MV-4-11 (cell line): ENCODE measurements at places on chromosomes 1 and 21.

- no peak for DNase-seq
These were observed 550.5 kb downstream of the PLPP3 start for GRCh38 chr1:56028911-56029310.

DNA sequence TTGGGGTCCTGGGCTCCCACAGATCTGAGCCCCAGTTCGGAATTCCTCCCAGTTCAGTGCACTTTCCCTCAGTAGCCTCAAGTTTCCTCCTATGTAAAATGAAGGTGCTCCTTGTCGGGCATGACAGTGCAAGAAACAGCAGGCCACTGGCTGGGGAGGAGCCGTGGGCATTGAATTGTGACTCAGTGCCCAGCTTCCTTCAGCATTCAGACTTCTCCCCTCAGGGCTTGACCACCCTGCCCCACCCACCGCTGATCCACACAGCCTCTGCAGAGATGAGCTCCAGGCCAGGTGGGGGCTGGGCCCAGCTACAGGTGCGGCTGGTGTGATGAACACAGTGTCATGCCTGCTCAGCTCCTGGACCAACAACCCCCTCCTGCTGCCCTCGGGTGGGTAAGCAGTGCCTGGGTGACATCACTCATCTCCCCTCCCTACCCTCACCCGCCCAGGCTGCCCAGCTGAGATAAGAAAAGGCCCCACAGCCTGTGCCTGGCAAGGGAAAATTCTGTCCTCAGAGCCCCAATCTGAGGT lies 4.9 kb downstream of the MOB3C start:
- DNase-seq = no peak

GRCh38 chr1:246139745-246140182 lies 367.3 kb downstream of the SMYD3 start:
- DNase-seq = no peak

DNA sequence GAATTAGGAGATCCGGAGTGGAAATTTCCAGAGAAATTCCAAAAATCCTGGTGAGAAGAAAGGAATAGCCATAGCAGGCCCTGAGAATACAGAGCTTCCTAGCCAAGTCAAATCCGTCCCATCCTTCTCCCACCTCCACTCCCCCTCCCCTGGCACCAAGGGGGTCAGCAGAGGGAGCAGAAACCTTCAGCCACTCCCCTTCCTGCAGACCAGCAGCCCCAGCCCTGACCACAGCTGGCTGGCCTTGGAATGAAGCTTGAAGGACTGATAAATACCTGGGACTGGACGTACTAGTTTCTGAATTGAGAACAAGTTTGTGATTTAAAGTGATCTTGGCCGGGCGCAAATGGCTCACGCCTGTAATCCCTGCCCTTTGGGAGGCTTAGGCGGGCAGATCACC lies 13.8 kb upstream of the RIPPLY3 start:
- DNase-seq = no peak

GRCh38 chr1:41914516-41914915 lies 4.2 kb downstream of the HIVEP3 start:
- DNase-seq = no peak

GRCh38 chr1:217336724-217337123 lies 294.2 kb downstream of the GPATCH2 start:
- no peak for DNase-seq

GRCh38 chr1:159849626-159850366 lies 12.7 kb downstream of the VSIG8 start:
- DNase-seq = no peak

- DNase-seq = peak; percentile 61
These were observed 131.0 kb upstream of the HMCN1 start for GRCh38 chr1:185603158-185603557.

DNA sequence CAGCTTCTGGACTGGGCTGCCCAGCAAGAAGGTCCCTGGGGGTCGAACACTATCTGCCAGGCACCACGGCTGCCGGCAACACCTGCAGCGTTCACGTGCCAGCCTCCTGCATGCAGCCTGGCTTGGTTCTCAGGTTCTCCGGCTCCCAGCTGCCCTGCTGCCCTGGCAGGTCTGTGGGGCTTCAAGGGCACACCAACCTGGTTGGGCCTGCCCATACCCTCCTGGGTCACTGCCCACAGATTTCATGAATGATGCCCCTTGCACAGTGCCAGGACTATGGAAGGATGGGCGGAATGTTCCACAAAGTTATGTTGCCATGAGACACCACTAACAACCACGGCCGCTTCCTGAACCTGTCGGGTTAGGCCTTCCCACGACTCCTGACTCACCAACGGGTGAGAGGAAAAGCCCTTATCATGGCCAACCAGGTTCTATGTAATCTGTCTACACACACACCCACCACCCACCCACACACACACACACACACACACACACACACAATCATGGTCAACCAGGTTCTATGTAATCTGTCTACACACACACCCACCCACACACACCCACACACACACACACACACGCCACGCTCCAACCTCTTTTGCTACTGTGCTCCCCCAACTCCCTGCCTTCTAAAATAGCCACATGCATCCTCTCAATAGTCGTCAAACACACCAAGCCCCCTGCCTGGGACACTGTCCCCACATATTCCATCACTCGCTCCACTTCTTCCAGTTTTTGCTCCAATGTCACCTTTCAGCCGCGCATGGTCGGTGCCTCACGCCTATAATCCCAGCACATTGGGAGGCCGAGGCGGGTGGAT lies 32.2 kb downstream of the HSPG2 start:
- DNase-seq = peak; percentile 69

DNA sequence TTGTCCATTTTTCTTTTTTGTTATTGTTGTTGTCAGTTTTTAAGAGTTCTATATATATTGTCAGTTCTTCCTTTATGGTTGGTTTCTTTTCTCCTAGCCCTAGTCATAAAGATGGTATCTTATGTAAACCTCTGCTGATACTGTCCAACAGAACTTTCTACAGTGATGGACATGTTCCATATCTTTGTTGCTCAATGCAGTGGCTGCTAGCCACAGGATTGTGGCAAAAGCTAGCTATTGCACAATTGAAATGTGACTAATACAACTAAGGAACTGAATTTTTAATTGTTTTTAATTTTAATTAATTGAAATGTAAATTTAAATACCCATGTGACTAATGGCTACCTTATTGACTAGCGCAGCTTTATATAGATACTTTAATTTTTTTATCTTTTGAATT lies 411.8 kb upstream of the PTBP2 start:
- peak; percentile 95 for DNase-seq

- DNase-seq = no peak
These were observed 996 bp upstream of the MGST3 start for GRCh38 chr1:165629848-165630628.

- peak; percentile 90 for DNase-seq
These were observed 34.4 kb downstream of the COL18A1 start for GRCh38 chr21:45439161-45439872.

DNA sequence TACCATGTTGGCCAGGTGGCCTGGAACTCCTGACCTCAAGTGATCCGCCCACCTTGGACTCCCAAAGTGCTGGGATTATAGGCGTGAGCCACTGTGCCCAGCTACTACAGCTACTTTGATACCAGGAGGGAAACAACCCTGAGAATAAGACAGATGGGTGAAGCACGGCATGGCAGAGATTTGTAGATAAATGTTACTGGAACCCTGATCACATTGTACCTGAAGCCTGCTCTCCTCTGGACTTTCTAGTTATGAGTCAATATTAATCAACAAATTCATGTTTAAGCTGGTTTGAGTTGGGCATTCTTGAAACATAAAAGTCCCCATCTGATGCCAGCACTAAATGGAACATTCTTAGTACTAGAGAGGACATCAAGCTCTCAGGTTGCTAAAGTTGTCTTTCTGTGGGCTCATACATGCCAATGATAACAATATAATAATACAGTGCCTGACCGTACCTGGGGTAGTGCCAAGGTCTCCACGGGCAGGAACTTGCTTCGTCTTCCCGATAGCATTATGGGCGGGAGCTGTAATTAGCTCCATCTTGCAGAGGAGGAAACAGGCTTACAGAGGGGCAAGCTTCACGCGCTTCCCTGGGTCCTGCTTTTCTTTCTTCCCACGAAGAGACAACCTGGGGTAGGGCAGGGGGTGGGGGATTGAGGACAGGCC lies 30.7 kb upstream of the SLC19A1 start:
- no peak for DNase-seq

- no peak for DNase-seq
These were observed 43.1 kb upstream of the KANK4 start for GRCh38 chr1:62362061-62362917.

- no peak for DNase-seq
These were observed 45.3 kb upstream of the BCL9 start for GRCh38 chr1:147496044-147496443.

GRCh38 chr1:241706967-241707366 lies 54.9 kb downstream of the WDR64 start:
- DNase-seq = no peak

DNA sequence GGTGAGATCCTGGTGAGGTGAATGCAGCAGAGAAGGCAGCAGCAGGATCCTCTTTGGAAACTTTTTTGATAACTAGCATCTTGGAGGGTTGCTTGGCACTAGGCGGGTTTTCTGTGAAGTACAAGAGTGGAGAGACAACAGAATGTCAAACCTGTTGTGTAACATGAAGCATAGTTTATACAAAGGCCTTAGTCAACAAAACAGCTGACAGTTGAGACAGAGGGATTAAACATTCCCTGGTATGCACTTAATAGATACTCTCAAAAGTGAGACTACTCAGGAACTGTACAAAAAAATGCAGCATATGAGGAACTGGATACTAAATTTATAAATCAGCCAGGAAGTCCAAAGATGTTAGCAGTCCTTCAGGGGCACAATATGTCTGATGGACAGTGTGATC lies 16.4 kb upstream of the CCDC17 start:
- DNase-seq = no peak

DNA sequence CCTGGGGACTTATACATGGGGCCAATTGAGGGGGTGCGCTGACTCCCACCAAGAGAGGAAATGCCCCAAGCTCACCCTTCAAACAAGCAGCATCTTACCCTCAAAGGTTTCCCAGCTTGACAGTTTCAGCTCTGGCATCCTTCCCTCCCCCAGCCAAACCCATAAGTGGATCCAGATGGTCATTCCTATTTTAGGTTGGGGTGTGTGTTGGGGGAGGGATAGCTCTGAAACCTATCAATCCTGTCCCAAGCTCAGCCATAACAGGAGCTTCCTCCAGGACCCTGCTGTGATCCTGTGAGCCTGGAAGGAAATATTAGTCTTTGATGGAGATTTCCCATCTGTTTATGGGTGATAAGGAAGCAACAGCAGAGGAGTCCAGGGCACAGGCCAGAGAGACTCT lies 3.4 kb upstream of the TMEM222 start:
- DNase-seq = no peak

DNA sequence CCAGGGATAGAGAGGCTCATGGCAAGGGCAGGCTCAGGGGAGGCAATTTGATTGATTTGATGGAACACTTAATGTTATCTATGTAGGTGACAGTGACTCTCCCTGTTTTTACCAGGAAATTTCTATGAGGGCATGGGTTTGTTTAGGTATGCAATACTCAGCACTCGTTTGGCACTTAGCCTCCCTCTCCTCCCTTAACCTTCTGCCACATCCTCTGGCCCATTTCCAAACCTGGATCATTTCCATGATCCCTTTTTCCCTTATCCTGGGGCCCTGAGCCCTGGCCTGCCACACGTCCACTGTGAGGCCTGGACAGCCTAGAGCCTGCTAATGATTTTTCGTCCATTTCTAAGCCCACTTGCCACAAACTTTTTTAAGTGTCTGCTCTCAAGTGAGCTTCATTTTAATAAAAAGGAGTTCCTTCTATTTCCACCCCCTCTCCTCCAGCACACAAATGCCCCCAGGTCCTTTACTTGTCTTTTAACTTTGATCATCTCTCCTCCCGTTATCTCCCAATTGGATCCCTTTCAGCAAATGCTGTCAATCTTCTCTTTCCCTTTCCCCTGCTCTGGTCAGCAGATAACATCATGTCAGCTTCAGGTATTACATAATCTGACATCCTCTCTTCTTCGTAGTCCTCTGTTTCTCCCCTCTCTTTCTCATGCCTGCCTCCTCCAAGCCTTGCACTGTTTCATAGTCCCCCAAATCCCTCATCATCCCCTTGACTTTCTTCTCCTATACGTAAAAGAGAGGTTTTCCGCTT lies 37.8 kb upstream of the GADD45A start:
- no peak for DNase-seq

DNA sequence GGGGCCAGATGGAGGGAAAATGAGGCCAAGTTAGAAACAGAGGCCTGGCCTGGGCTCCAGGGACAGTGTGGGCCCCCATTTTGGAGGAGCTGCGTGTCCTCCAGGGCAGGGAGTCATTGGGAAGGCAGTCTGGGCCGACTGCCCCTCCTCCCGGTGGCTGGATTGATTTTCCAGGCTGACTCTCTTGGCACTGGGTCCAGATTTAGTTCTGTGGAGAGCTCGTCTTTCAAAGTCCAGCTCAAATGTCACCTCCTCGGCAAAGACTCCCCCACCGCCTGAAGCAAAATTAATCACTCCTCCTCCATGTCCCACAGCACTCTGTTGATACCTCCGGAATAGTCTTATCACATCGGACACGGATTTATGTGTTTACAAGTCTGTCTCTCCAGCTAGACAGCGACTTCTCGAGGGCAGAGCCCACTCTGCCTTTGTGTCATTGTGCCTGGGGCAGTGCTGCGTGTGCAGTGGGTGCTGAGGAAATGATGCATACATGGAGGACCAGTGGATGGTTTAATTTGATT lies 175.1 kb downstream of the CAMTA1 start:
- DNase-seq = no peak

DNA sequence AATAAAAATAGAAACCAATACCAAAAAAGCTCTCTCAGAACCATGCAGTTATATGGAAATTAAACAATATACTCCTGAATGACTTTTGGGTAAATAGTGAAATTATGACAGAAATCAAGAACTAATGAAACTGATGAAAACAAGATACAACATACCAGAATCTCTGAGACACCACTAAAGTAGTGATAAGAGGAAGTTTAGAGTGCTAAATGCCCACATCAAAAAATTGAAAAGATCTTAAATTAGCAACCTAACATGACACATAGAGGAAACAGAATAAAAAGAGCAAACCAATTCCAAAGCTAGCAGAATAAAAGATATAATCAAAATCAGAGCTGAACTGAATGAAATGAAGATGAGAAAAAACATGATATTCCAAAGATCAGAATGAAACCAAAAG lies 430.9 kb downstream of the LTN1 start:
- DNase-seq = peak; percentile 67

- DNase-seq = no peak
These were observed 14.7 kb downstream of the GREM2 start for GRCh38 chr1:240597153-240597745.

DNA sequence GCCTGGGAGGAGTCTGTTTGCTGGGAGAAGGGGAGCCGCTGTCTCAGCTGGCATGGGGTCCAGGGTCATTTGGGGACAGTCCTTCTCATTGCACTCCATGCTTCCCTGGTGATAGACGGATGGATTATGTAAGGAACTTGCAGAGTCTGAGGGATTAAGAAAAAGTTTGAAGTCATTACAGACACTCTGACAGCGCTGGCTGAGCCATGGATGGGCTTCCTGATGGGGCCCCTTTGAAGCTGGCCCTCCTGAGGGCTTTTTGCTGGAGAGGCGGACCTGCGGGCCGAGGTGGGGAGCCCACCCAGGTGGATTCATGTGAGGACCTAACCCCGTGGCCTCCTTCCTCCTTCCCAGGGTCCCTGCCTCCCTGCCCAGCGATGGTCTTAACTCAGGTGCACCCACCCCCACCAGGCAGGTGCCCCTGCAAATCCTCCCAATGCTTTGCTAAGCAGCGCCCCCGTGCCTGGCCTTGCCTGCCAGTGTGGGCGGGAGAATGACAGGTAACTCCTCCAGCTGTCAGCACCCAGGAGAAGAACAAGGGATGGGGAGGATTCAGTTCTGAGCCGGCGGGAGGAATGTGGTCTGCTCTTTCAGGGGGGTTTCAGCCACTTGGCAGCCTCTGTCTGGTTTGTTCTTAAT lies 24.2 kb upstream of the C1orf174 start:
- no peak for DNase-seq

- DNase-seq = peak; percentile 88
These were observed 666 bp downstream of the HP1BP3 start for GRCh38 chr1:20786253-20787028.
